ENCODE measurements at places on chromosomes 3 and 15. TPM values are rescaled to one million over a fixed set of nuclear protein-coding genes. Genes with fewer than 3 reads are reported as not detected.

PARP15 gene
- total RNA-seq: 0.83 TPM

GRCh38 chr15:67043939-67044771 lies 21.2 kb upstream of the SMAD3 start:
- peak overlapping the region; percentile 75 for H3K27ac ChIP-seq
- H3K36me3 ChIP-seq: no peaks in the 10 kb centered on the region
- no peak for DNase-seq
- no peaks in the 10 kb centered on the region for H3K27me3 ChIP-seq

PFKFB4 gene
- total RNA-seq: 1.9 TPM

C3orf85 gene
- not detected for total RNA-seq

PATL2 gene
- 0.19 TPM for total RNA-seq

MME gene
- total RNA-seq: 6.5 TPM

ARPIN gene
- total RNA-seq: 24.5 TPM

PLSCR2 gene
- total RNA-seq: not detected

DNA sequence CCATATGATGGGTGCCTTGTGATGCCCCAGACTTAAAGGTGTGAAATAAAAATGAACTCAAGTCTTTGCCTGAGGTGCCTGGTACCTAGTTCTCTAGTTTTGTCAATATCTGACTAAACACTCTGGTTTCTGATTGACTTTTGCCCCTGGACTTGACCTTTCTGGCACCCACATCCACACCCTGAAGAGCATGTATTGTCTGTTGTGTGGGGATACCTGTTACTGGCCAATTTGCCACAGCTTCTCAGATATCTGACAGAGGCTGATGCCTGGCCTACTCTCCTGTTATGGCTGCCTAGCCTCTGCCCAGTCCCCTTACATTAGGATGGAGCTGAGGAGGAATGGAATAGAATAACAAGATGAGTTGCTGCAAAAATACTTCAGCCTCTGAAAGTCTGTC lies 3.6 kb downstream of the ZBTB38 start:
- no peaks in the 10 kb centered on the region for H3K27me3 ChIP-seq
- no peaks in the 10 kb centered on the region for H3K36me3 ChIP-seq
- no peak overlapping the region for H3K4me3 ChIP-seq
- peaks cover 36% of the 10 kb centered on the region for H3K4me1 ChIP-seq
- H3K27ac ChIP-seq: no peak overlapping the region

SNX22 gene
- 0.19 TPM for total RNA-seq

DNA sequence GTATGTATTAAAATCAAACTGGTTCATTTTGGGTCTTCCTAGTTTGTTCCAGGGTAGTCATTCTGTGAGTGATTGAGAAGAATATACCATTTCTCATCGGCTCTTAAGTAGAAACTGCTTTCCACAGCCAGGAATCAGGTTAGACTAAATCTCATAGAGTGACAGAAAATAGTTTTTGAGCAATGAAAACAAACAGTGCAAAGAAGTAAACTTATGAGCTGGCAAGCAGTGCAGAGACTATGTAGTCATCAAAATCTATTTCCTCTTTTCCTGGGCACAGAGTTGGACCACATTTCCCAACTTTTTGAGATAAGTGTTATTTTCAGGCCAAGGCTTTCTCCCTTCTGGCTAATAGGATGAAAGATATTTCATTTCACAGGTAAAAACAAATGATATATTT lies 66.5 kb downstream of the UBE3A start:
- no peak overlapping the region for H3K27ac ChIP-seq
- peaks cover 48% of the 10 kb centered on the region for H3K36me3 ChIP-seq
- no peaks in the 10 kb centered on the region for H3K4me1 ChIP-seq
- no peak for DNase-seq
- H3K4me3 ChIP-seq: no peak overlapping the region

ANP32A gene
- 40.9 TPM for total RNA-seq

DNA sequence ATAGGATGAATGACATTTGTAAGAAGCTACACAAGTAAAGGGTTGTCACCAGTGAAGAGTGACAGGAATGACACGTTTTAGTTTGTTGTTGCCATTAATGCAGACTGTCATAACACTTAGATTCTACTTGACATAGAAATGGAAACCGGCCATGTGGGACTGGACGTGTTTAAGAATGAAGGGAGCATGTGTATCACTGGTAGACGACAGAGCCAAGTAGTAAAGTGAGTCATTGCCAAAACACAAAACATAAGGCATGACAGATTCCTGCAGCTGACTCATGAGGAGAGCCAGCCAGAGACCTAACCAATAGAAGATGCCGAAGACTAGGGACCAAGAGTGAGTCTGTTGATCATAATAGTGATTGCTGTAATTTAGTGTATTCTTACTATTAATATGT lies 106.2 kb upstream of the PLAAT1 start:
- no peak overlapping the region for H3K4me3 ChIP-seq
- H3K36me3 ChIP-seq: no peaks in the 10 kb centered on the region
- H3K4me1 ChIP-seq: no peaks in the 10 kb centered on the region
- no peaks in the 10 kb centered on the region for H3K27me3 ChIP-seq

- no peaks in the 10 kb centered on the region for H3K36me3 ChIP-seq
- H3K4me1 ChIP-seq: peaks cover 85% of the 10 kb centered on the region
- H3K27ac ChIP-seq: no peak overlapping the region
Observed at GRCh38 chr15:94079968-94080367, 151.4 kb upstream of the MCTP2 start.

TRIM71 gene
- total RNA-seq: not detected

GRCh38 chr3:155350571-155350970 lies 57.1 kb upstream of the STRIT1 start:
- H3K27me3 ChIP-seq: no peaks in the 10 kb centered on the region
- no peaks in the 10 kb centered on the region for H3K4me1 ChIP-seq
- DNase-seq: no peak
- H3K4me3 ChIP-seq: no peak overlapping the region
- H3K36me3 ChIP-seq: no peaks in the 10 kb centered on the region
- H3K27ac ChIP-seq: no peak overlapping the region

- DNase-seq: no peak
- H3K4me1 ChIP-seq: peaks cover 19% of the 10 kb centered on the region
- no peak overlapping the region for H3K27ac ChIP-seq
- no peaks in the 10 kb centered on the region for H3K36me3 ChIP-seq
Observed at GRCh38 chr3:129973853-129974563, 512 bp upstream of the TRH start.

GRCh38 chr15:60777558-60777957 lies 298.6 kb upstream of the ICE2 start:
- H3K27me3 ChIP-seq: no peaks in the 10 kb centered on the region
- no peak for DNase-seq
- H3K4me1 ChIP-seq: no peaks in the 10 kb centered on the region
- H3K27ac ChIP-seq: no peak overlapping the region

DNA sequence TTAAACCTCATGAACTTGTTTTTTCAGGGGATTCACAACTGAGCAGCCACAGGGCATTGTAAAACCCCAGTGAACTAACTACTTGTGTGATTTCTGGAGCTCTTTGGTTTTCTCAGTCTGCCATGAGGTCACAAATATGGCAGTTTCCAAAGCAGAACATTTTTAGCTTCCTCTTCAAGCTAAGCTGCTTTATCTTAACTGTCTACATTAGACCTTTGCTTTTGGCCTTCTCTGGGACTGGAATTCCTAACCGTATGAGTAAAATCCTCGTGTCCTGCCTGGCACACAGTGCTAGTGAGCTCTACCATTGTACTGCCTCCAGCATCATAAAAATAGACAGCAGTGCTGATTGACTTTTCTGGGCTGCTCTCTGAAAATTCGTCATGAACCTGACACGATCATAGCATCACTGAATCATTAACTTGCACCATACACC lies 22.1 kb downstream of the CDIN1 start:
- H3K4me3 ChIP-seq: peak overlapping the region; percentile 19
- no peaks in the 10 kb centered on the region for H3K27me3 ChIP-seq
- H3K36me3 ChIP-seq: no peaks in the 10 kb centered on the region
- no peak for DNase-seq

- H3K27ac ChIP-seq: no peak overlapping the region
- H3K4me3 ChIP-seq: no peak overlapping the region
- H3K36me3 ChIP-seq: no peaks in the 10 kb centered on the region
- DNase-seq: no peak
- no peaks in the 10 kb centered on the region for H3K27me3 ChIP-seq
Observed at GRCh38 chr3:109089265-109089664, 28.7 kb downstream of the MORC1 start.

GRCh38 chr3:195032955-195033354 lies 238.0 kb downstream of the XXYLT1 start:
- no peak overlapping the region for H3K27ac ChIP-seq
- no peaks in the 10 kb centered on the region for H3K27me3 ChIP-seq
- no peak for DNase-seq
- H3K36me3 ChIP-seq: no peaks in the 10 kb centered on the region
- no peak overlapping the region for H3K4me3 ChIP-seq

MESP2 gene
- not detected for total RNA-seq

- no peak for DNase-seq
- H3K27me3 ChIP-seq: no peaks in the 10 kb centered on the region
- no peak overlapping the region for H3K27ac ChIP-seq
- H3K36me3 ChIP-seq: no peaks in the 10 kb centered on the region
- peaks cover 29% of the 10 kb centered on the region for H3K4me1 ChIP-seq
Observed at GRCh38 chr3:52433996-52434479, 10.9 kb downstream of the SEMA3G start.

GRCh38 chr15:38745626-38746025 lies 181.0 kb upstream of the RASGRP1 start:
- no peak for DNase-seq
- H3K27me3 ChIP-seq: no peaks in the 10 kb centered on the region

DNA sequence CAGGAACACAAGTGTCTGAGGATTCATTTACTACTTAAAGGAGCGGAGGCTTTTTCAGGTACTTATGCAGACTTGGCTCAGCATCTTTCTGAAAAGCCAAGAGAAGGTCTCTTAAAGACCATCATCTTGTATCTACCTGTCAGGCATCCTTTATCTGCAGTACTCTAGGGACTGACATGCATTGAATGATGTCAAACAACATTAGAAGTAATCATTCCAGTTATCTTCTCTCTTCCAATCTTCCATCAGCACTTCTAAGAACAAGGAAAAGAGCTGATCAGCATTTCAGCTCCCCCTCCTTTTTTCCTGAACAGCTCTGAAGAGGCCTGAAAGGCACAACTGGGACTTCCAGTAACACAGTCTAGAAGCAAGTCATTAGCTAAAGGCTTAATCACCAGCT lies 214.8 kb downstream of the KCNH8 start:
- no peak overlapping the region for H3K4me3 ChIP-seq
- no peaks in the 10 kb centered on the region for H3K4me1 ChIP-seq
- no peak overlapping the region for H3K27ac ChIP-seq
- no peak for DNase-seq
- H3K27me3 ChIP-seq: no peaks in the 10 kb centered on the region

GRCh38 chr15:41809121-41809520 lies 18.8 kb upstream of the JMJD7 start:
- peaks cover 20% of the 10 kb centered on the region for H3K36me3 ChIP-seq
- no peak overlapping the region for H3K27ac ChIP-seq
- no peaks in the 10 kb centered on the region for H3K27me3 ChIP-seq
- no peak for DNase-seq

DNA sequence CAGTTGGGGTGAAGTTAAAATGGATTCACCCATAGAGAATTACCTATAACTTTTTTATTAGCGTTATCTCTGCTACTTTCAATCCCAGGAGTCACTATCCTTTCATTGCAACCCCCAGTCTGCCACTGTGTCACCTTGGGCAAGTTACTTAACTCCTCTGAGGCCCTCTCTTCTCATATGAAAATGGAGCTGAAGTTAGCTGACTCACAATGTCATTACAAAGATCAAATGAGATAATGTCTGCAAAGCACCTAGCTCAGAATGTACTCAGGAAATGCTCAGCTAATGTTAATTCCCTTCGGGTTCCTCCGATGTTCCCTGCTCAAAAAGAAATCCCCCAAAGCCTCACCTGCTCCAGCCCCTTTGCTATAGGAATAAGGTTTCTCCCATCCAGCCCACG lies 50.0 kb downstream of the TRIM42 start:
- no peak for DNase-seq
- no peaks in the 10 kb centered on the region for H3K4me1 ChIP-seq
- no peak overlapping the region for H3K4me3 ChIP-seq
- no peaks in the 10 kb centered on the region for H3K27me3 ChIP-seq
- H3K36me3 ChIP-seq: no peaks in the 10 kb centered on the region
- H3K27ac ChIP-seq: no peak overlapping the region

DNA sequence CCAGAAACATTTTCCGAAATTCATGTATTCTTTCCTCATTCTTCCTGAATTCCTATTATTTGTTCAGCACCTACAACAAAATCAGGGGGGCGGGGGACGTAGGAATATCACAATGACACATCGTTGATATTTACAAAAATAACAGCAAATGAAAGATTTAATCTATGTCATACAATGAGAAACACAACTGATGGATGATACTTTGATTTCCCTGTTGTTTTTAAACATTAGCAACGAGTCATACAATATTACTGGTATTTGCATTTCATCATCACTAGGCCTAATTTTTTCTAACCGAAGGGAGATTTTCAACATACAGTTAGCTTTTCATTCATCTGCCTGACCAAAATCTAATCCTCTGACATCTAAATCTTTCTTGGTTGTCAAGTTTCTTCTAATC lies 45.3 kb upstream of the INO80 start:
- no peak overlapping the region for H3K27ac ChIP-seq
- peaks cover 3% of the 10 kb centered on the region for H3K27me3 ChIP-seq
- no peak for DNase-seq
- no peaks in the 10 kb centered on the region for H3K4me1 ChIP-seq
- no peaks in the 10 kb centered on the region for H3K36me3 ChIP-seq
- no peak overlapping the region for H3K4me3 ChIP-seq

GRCh38 chr15:81492969-81493645 lies 119.1 kb upstream of the TMC3 start:
- H3K27ac ChIP-seq: no peak overlapping the region
- DNase-seq: no peak
- H3K4me1 ChIP-seq: no peaks in the 10 kb centered on the region
- H3K36me3 ChIP-seq: no peaks in the 10 kb centered on the region
- no peaks in the 10 kb centered on the region for H3K27me3 ChIP-seq

- no peaks in the 10 kb centered on the region for H3K27me3 ChIP-seq
- H3K4me3 ChIP-seq: no peak overlapping the region
- peaks cover 59% of the 10 kb centered on the region for H3K4me1 ChIP-seq
- no peaks in the 10 kb centered on the region for H3K36me3 ChIP-seq
- peak overlapping the region; percentile 75 for H3K27ac ChIP-seq
- no peak for DNase-seq
Observed at GRCh38 chr3:100023150-100023549, 91.2 kb downstream of the FILIP1L start.

ARPP21 gene
- total RNA-seq: 0.13 TPM

- peak; percentile 50 for DNase-seq
- H3K36me3 ChIP-seq: no peaks in the 10 kb centered on the region
- H3K27ac ChIP-seq: no peak overlapping the region
- H3K27me3 ChIP-seq: no peaks in the 10 kb centered on the region
Observed at GRCh38 chr3:154137036-154137435, 15.8 kb downstream of the ARHGEF26 start.

GOLGA8S gene
- 0.13 TPM for total RNA-seq

ACAD9 gene
- 28.7 TPM for total RNA-seq

GABRR3 gene
- not detected for total RNA-seq

CHRD gene
- 16.1 TPM for total RNA-seq

GRCh38 chr3:71551311-71551919 lies 32.1 kb downstream of the FOXP1 start:
- H3K36me3 ChIP-seq: no peaks in the 10 kb centered on the region
- peaks cover 41% of the 10 kb centered on the region for H3K4me1 ChIP-seq
- no peak for DNase-seq
- no peak overlapping the region for H3K27ac ChIP-seq

CFAP91 gene
- total RNA-seq: 4.3 TPM

ALDH1A3 gene
- total RNA-seq: 36.7 TPM

Measured in esophagus muscularis mucosa (tissue), 4 donors.